ENCODE measurements at places on chromosomes 4 and X.

- DNase-seq, result no peak
These were observed 159.6 kb downstream of the SOWAHB start for GRCh38 chr4:76738086-76738931.

GRCh38 chr4:38315286-38315685 is 348.7 kb upstream of the KLF3 start:
- no peak for DNase-seq

GRCh38 chr4:106909486-106910188 is 126.5 kb downstream of the DKK2 start:
- no peak for DNase-seq

DNA sequence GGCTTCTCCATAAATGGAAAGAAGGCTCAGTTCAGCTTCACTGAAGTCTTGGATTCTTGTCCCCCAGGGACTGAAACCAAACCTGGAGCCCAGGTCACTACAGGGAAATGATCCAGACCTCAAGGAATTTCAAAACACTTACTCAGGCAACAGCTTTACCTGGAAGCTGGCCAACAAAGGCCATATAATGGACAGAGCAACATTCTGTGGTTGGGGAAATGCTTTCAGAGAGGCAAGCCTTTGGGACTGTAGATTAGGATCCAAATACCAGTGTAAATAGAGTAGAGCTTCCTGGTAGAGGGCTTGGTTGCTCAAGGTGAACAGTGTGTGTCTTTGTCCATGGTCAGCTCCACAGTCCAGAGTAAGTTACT is 57.0 kb upstream of the PROM1 start:
- DNase-seq, result no peak

- DNase-seq, result no peak
These were observed 296.7 kb downstream of the TRAM1L1 start for GRCh38 chr4:116788723-116789122.

- DNase-seq, result peak; percentile 87
These were observed 1.6 kb downstream of the TRPC3 start for GRCh38 chr4:121950212-121950679.

- DNase-seq, result no peak
These were observed 62.0 kb upstream of the GPRIN3 start for GRCh38 chr4:89369581-89369980.

- no peak for DNase-seq
These were observed 4.2 kb downstream of the MYL5 start for GRCh38 chr4:678331-679103.

DNA sequence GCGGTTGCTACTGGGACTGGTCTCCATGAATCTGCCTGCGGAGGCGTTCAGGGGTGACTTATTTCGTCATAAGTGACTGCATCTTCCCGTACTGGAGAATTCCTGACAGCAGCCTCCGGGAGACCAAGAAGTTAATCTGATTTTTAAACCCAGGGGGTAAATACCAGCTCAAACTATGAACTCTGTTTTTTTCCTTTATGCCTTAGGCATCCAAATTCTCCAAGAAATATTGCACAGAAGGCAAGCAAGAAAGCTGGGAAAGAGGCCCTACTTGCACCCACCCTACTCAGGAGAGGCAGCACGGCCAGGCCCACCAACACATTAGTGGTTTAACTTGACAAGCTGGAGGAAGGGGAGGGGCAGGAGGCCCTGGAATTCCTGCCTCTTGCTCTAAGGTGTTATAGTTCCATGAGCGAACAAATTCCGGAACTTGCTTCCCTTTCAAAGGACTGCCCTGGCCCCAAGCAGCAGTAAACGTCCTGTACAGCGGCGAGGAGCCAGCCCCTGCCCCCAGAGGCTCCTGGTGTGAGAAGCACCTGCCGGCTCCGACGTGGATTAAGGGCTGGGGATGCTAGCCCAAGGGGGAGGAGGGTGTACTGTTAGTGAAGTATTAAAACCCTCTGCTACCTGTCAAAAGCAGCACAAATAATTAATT is 177.2 kb downstream of the AFAP1 start:
- DNase-seq, result no peak

DNA sequence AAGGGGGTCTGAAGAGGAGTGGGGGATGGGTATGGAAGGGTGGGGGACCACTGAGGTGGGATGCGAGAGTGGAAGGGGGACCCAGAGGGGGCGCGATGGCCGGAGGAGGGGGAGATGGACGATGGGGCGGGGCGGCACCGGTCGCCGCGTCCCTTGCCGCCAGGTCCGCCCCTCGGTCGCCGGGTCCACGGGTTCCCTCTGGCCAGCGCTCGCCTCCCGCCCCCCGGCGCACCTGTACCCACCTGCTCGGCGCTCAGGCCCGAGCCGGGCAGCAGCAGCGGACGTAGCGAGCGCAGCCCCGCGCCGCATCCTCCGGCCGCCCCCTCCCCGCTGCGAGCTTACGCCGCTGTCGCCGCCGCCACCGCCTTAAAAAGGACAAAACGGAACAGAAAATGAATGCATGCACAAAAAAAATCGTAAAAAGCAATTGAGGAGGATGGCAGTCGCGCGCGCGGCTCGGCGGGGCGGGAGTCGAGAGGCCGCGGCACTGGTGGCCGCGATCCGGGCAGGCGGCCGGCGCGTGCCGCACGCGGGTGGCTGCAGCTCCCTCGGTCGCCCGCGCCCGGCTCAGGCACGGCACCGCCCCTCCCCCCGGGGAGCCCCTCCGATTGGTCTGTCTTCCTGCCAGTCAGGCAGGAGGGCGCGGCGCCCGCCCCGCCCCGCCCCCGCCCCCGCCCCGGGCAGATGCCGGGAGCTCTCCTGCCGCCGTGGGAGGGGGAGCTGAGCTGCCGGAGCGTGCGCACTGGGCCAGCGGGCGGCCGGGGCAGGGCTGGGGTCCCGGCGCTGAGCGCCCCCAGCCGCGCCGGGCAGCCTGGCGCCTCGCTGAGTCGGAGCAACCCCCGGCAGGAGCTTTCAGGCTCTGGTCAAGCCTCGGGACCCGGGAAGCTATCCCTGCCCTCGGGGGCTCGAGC is at the start of gene JAKMIP1:
JAKMIP1 (minus strand) TSS at position 539 of the 911 bp plus-strand sequence. CDS start 87,699 bp downstream, outside the sequence.
- peak; percentile 92 for DNase-seq

Data from activated naive CD4-positive, alpha-beta T cell treated with Interleukin-2 at 50 U/mL for 16 hours (primary cell).